NB4 (cell line): ENCODE measurements at places on chromosomes 1 and 21.

- DNase-seq = no peak
Measured at GRCh38 chr1:53259932-53260331, 21.6 kb upstream of the MAGOH start.

GRCh38 chr1:149962039-149962647, 25.5 kb upstream of the MTMR11 start:
- peak; percentile 78 for DNase-seq

- DNase-seq = no peak
Measured at GRCh38 chr1:81801651-81802456, 1.1 kb downstream of the ADGRL2 start.

GRCh38 chr1:8482979-8483381, 165.1 kb downstream of the SLC45A1 start:
- DNase-seq = no peak

GRCh38 chr1:43277116-43277876, 7.5 kb downstream of the TMEM125 start:
- no peak for DNase-seq

GRCh38 chr1:21295002-21295401, 4.7 kb upstream of the ECE1 start:
- DNase-seq = no peak
